T-helper 22 cell (primary cell): ENCODE measurements at places on chromosomes 6 and 20.

DNA sequence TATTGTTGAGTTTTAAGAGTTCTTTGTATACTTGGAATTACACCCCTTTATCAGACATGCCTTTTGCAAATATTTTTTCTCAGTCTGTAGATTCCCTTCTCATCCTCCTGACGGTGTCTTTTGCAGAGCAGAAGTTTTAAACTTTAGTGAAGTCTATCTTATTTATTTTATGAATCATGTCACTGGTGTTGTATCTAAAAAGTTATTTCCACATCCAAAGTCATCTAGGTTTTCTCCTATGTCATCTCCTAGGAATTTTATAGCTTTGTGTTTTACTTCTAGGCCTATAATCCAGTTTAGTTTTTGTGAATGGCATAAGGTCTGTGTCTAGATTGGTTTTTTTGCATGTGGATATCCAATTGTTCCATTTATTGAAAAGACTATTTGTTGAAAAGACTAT is 271.3 kb downstream of the KIF16B start:
- DNase-seq: no peak

DNA sequence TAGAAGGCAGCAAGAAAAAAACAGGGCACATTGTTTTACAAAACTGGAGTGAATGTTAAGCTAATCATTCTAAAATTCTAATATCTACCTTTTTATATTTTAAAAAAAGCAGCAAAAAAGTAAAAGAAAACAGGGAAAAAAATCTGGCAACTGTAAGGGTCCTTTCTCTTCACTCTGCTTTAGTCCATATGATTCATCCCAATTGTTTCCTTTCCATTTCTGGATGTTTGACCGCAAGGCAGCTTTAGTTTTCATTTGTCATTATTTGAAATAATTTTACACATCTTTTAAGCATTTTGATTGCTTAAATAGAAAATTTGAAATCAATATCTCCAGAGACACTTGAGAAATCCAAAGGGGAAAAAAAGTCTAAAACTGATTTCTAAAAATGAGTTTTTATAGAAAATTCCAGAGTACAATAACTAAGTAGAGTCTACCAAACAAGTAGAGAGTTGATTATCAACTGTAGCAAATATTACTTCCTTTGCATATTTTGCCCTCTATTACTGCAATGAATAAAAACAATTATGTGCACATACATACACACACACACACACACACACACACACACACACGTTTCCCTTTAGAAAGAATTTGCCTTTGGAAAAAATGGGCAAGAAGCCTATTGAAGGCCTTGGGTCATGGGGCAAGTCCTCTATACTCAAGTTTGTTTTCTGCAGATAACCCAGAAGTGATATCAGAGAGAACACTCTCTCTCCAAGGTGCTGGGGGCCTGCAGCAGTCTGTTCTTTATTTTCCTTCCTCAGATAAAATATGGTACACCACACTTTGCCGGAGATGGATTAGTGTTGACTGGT is 259.7 kb downstream of the HACE1 start:
- DNase-seq: no peak

DNA sequence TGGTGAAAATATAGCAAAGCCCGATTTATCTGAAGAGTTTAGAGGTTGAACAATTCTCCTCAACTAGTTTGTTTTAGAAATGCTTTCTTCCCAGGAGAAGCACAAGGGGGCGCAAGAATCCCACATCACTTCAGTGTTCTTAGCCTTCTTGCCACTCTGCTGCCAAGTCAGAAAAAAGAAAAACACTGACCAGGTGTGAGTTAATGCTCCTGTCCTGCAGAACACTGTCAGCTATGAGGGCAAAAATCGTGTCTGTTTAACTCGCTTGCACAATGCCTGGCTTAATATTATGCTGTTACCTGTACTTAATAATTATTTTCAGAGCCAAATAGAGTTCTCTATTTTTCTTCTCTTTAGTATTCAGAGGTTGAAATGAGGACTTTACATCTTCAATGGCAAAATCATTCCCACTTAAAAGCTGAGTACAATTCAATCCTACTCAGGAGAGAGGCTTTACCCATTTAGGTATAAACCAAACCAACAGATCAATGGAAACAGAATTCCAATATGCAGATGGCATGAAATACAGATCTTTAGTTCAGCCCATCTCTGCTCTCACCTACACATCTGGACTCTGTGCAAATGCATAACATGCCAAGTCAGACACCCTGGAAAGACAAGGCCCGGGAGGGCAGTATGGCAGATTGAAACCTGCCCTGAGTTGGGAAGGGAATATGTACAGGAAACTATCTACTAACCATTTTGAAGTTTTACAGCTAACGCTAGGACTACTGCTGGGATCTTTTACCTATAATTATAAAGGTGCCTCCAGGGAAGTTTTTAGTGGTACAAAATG is 71.4 kb upstream of the TULP1 start:
- DNase-seq: peak; percentile 35

DNA sequence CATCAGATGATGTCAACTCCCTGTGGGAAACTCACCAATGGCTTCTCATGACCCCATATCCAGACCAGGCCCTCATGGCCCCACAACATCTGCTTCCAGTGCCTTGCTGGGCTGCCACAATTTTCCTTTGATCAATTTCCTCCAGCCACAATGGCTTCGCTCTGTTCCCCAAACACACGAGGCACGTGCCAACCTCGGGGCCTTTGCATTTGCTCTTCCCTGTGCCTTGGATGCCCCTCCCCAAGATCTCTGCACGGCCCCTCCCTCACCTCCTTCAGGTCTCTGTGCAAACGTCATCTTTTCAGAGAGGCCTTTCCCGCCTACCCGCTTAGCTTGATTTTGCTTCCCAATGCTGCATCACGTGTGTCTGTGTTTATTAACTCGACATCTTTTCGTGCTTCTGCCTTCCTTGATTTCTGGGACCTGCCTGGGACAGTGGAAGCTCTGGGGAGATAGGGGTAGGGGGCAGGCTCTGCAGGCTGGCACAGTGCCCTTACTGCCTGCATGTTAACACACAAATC is 13.1 kb downstream of the PEDS1 start:
- DNase-seq: no peak

- no peak for DNase-seq
Measured at GRCh38 chr6:80501636-80502035, 395.2 kb downstream of the BCKDHB start.

DNA sequence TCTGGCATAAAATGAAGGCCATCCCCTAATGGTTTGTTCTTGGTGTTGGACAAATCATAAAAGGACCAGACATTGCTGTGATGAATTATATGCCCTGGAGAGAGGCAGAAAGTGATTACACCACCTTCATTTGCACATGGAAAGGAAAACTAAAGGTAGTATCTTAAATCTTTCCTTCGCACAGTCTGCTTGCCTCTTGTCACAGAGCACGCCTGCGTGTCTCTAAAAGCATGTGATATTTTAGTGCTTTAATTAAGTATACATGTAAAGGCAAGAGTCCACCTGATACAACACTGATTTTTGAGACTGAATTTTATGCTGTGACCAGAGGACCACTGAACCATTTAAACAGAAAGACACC is 28.8 kb upstream of the PLAGL1 start:
- DNase-seq: no peak

- no peak for DNase-seq
Measured at GRCh38 chr6:36721369-36722140, 23.9 kb downstream of the RAB44 start.

DNA sequence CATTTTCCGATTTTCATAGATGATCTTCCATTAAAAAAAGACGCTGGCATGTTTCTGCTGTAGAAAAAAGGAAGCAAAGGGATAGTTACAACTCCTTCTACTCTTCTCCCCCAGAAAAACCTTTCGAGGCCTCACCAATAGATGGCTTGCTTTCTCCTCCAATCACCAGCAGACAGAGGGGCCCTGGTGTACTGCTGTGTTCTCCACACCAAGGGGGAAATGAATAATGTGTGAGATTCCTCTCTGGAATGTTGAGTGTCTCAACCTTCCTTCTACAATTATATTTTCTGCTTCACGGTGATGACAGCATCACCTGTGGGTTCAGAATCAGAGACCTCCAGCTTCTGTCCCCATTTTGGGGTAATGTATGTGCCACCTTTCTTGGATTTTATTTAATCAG is 185.7 kb upstream of the FLRT3 start:
- DNase-seq: no peak

- DNase-seq: no peak
Measured at GRCh38 chr6:44016131-44016870, 111.0 kb downstream of the MRPL14 start.

GRCh38 chr6:17962436-17963031 is 24.9 kb downstream of the KIF13A start:
- DNase-seq: no peak

DNA sequence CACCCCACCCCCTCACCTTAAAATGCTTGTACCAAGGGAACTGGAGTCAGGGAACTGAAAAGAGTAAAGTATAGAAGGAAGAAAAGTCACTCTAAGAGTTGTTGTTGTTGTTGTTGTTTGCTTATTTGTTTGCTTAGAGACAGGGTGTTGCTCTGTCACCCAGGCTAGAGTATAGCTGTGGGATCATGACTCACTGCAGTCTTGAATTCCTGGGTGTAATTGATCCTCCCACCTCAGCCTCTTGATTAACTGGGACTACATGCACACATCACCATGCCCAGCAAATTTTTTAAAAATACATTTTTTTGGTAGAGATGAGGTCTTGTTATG is 681.6 kb upstream of the GJE1 start:
- no peak for DNase-seq
